ENCODE measurements at places on chromosomes 1 and 21.

- no peak for DNase-seq
Measured at GRCh38 chr1:40341491-40342380, 24.6 kb upstream of the COL9A2 start.

DNA sequence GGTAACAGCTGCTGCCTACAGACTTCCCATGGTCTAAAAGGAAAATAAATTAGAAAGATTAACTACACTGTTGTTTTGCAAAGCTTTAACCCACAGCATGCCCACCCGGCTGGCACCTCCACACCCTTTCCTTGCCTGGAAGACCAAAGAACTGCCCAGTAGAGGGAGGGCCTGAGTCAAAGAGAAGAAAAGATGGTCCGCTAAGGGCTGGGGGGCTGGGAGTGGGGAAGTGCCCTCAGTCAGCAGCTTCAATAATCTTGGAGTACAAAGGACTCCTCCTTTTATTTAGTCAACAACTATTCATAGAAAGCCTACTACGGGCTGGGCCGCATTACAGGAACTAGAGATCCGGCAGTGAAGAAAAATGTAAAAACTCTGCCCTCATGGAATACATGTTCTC is 40.6 kb downstream of the ERI3 start:
- no peak for DNase-seq

DNA sequence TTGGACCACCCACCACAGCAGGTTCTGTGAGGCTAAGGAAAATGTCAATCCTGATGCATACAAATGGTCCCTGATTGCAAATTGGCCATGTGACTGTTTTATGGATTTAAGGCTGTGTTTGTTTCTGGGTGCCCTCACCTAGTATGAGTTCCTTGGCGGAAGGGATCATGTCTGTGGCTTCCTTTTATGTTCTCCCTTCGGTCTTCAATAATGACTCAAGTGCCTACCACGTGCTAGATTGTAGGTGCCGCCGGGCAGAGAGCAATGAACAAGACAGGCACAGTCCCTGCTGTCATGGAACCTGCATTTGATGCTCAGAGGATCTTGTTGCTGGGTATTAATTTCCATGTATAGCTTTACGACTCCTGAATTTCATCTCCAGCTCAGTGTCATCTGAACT is 9.8 kb upstream of the VWA5B1 start:
- DNase-seq: no peak

DNA sequence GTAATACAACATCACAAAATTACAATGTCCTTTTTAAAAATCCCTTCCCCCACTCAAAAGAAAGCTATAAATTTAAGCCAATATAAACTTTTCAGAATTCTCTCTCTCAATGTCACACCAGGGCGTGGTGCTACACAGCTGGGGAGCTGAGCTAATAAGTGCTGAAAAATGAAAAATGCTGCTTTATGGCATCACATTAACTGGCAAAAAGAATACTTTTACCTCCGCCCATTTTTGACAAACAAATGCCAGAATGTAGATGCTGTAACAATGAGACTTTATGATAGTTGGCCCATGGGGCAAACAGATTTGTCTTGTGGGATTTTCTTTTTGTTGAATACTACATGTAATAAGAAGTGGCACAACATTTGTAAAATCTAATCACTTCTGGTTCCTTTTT is 12.7 kb upstream of the LYPLAL1 start:
- no peak for DNase-seq

GRCh38 chr1:53166912-53167311 is 24.5 kb upstream of the SLC1A7 start:
- DNase-seq: no peak

GRCh38 chr1:76510672-76511557 is 356.4 kb upstream of the ST6GALNAC5 start:
- no peak for DNase-seq

All from neural crest cell (in vitro differentiated cells).